ENCODE measurements at places on chromosomes 12 and 14.

GRCh38 chr12:115212356-115212755, 528.4 kb upstream of the TBX3 start:
- no peak overlapping the region for H3K27ac ChIP-seq
- no peaks in the 10 kb centered on the region for H3K36me3 ChIP-seq
- H3K4me3 ChIP-seq, result no peak overlapping the region
- no peaks in the 10 kb centered on the region for H3K4me1 ChIP-seq

DNA sequence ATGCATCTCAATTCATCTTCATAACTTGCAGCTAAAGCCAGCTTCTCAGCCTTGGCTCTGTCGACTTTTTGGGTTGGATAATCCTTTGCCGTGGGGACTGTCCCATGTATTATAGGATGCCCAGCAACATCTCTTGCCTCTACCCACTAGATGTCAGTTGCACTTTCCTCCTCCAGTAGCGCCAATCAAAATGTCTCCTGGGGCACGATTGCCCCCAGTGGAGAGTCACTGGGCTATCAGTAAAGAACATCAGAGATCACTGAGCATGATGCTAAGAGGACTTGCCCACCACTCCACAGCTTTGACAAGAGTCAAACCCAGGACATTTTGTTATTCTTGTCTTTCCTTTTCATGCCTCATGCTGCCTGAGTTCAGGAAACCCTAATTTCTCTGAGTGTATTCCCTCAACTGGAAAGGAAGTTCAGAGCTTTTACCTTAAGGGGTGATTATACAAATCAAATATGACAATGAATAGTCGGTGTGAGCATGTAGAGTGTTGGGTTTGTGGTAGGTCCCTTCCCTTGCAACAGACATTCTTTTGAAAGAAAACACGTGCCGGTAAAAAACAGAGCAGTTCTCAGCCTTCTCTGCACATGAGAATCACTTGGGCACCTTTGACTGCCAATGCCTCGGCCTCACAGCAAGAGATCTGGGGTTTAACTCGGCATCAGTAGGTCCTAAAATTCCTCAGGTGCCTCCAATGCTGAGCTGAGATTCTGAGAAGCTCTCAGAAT, 980.6 kb downstream of the VRK1 start:
- no peak for DNase-seq
- no peaks in the 10 kb centered on the region for H3K27me3 ChIP-seq
- no peak overlapping the region for H3K27ac ChIP-seq
- peaks cover 2% of the 10 kb centered on the region for H3K4me1 ChIP-seq

DNA sequence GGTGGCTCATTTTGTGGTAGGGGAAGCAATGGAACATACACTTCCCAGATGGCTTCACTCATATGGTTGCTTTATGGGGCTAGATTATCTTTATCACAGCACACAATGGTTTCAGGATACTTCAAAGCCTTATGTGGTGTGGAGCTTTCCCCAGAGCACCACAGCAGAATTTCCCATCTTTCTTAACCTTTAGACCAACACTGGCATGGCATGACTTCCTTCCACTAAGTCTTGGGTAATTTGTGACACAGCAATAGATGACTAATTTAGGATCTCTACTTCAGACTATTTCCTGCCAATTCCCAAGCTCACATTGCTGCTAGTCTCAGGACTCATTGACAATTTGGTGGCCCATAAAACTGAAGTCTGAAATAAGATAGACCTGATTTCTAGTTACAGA, 36.9 kb upstream of the DCN start:
- H3K27ac ChIP-seq, result no peak overlapping the region
- no peaks in the 10 kb centered on the region for H3K4me1 ChIP-seq
- DNase-seq, result no peak
- H3K27me3 ChIP-seq, result no peaks in the 10 kb centered on the region

- H3K36me3 ChIP-seq, result no peaks in the 10 kb centered on the region
- peaks cover 24% of the 10 kb centered on the region for H3K4me1 ChIP-seq
- H3K4me3 ChIP-seq, result peak overlapping the region; percentile 61
- no peak for DNase-seq
- peak overlapping the region; percentile 64 for H3K27ac ChIP-seq
- peaks cover 18% of the 10 kb centered on the region for H3K27me3 ChIP-seq
Observed at GRCh38 chr12:52032446-52032803, 18.8 kb upstream of the NR4A1 start.

DNA sequence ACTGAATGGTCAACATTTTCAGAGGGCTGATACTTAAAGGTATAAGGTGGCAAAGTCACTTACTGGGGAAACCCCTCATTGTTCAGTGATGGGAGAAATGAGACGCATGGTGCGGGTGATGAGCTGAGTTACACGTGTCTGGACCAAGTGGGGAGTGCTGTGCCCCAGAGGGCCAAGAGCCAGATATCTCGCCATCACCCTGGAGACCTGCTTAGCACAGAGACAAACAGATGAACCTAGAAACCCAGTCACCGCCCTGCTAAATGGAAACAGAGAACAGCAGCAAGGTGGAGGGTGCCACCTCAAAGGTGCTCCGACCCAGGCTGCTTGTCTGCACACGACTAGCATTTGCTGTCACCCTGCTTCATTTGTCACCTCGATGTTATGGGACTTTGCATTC, 92.4 kb downstream of the RBM19 start:
- no peaks in the 10 kb centered on the region for H3K4me1 ChIP-seq
- H3K27ac ChIP-seq, result no peak overlapping the region
- no peaks in the 10 kb centered on the region for H3K27me3 ChIP-seq
- H3K36me3 ChIP-seq, result no peaks in the 10 kb centered on the region

- no peaks in the 10 kb centered on the region for H3K36me3 ChIP-seq
- H3K4me1 ChIP-seq, result no peaks in the 10 kb centered on the region
- H3K27ac ChIP-seq, result no peak overlapping the region
- H3K27me3 ChIP-seq, result peaks cover 20% of the 10 kb centered on the region
Observed at GRCh38 chr12:49909826-49910225, 6.1 kb upstream of the FAIM2 start.

GRCh38 chr12:91529829-91530228, 347.2 kb upstream of the DCN start:
- no peaks in the 10 kb centered on the region for H3K27me3 ChIP-seq
- H3K36me3 ChIP-seq, result no peaks in the 10 kb centered on the region
- H3K27ac ChIP-seq, result no peak overlapping the region
- H3K4me3 ChIP-seq, result no peak overlapping the region
- no peaks in the 10 kb centered on the region for H3K4me1 ChIP-seq

DNA sequence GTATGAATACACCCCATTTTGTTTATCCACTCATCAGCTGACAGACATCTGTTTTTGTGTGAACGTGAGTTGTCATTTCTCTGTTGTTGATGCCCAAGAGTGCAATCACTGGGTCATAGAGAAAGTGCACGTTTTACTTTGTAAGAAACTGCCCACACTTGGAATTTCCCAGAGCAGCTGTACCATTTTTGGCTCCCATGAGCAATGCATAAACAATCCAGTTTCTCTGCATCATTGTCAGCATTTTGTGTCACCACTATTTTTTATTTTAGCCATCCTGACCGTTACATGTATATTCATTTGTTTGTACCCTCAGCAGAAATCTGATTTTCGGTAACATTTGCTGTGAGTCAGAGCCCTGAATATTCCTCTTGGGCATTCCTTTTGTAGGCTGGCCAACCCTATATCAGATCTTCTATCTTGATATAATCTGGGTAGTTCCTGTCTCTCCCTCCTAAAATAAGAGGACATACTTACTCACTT, 62.7 kb downstream of the RBM19 start:
- H3K4me3 ChIP-seq, result no peak overlapping the region
- H3K27ac ChIP-seq, result no peak overlapping the region
- peaks cover 12% of the 10 kb centered on the region for H3K36me3 ChIP-seq

DNA sequence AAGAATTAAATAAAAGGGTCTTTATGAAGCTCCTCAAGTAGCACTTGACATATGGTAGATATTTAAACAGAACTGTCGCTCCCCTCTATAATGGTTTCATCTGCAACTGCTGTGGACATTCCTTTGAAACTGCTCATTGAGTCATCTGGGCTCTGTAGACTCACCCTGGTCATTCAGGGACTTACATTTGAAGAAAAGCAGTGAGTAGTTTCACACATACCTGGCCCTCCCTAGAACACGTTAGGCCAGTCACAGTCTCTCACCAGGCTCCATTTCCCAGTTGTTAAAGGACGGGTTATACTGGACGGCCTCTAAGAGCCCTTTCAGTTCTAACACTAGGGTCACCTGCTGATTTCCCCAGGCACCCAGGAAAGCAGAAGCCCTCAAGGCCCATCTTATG, 217.0 kb downstream of the BCL11B start:
- H3K27ac ChIP-seq, result peak overlapping the region; percentile 97
- H3K4me1 ChIP-seq, result peaks cover 39% of the 10 kb centered on the region
- no peak for DNase-seq

- H3K4me3 ChIP-seq, result peak overlapping the region; percentile 35
- no peaks in the 10 kb centered on the region for H3K36me3 ChIP-seq
- no peak overlapping the region for H3K27ac ChIP-seq
- no peak for DNase-seq
- peaks cover 33% of the 10 kb centered on the region for H3K4me1 ChIP-seq
Observed at GRCh38 chr12:26122061-26122680, 2.7 kb downstream of the BHLHE41 start.

- no peak overlapping the region for H3K4me3 ChIP-seq
- H3K27me3 ChIP-seq, result no peaks in the 10 kb centered on the region
- no peaks in the 10 kb centered on the region for H3K4me1 ChIP-seq
- DNase-seq, result no peak
- no peak overlapping the region for H3K27ac ChIP-seq
- H3K36me3 ChIP-seq, result no peaks in the 10 kb centered on the region
Observed at GRCh38 chr12:117472983-117473382, 111.6 kb upstream of the NOS1 start.

DNA sequence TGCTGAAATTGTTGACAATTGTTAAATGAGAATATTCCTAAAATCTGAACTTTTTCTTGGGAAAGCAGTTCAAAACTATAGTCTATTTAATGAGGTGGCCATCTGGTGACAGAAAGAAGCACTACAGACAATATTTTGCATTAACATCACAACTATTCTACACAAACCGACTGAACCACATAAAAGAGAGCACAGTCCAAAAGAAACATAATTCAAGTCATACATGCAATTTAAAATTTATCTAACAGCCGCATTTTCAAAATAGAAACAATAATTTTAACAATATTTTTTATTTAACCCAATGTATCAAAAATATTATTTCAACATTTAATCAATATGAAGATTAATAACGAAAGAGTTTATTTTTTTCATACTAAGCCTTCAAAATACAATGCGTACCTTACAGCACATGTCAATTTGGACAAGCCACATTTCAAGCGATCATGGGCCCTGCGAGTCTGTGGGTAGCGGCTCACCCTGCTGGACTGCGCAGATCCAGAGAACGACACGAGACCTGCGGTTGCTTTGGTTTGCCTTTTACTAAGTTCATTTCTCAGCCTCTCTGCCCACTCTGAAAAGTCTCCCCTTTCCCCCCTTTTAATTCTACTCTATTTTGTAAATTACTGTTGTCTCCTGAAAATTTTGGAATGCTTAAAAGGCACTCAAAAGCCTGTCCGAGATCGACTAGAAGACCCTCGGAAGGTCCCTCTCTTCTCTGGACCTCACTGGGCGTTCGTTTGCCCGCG, 947 bp upstream of the LRRC9 start:
- peaks cover 5% of the 10 kb centered on the region for H3K4me1 ChIP-seq
- H3K36me3 ChIP-seq, result peaks cover 1% of the 10 kb centered on the region
- no peak overlapping the region for H3K27ac ChIP-seq
- peak; percentile 44 for DNase-seq
- peaks cover 56% of the 10 kb centered on the region for H3K27me3 ChIP-seq

GRCh38 chr12:25135531-25136154, 59.3 kb downstream of the DNAI7 start:
- no peaks in the 10 kb centered on the region for H3K4me1 ChIP-seq
- no peaks in the 10 kb centered on the region for H3K36me3 ChIP-seq
- no peak overlapping the region for H3K27ac ChIP-seq
- H3K4me3 ChIP-seq, result no peak overlapping the region

DNA sequence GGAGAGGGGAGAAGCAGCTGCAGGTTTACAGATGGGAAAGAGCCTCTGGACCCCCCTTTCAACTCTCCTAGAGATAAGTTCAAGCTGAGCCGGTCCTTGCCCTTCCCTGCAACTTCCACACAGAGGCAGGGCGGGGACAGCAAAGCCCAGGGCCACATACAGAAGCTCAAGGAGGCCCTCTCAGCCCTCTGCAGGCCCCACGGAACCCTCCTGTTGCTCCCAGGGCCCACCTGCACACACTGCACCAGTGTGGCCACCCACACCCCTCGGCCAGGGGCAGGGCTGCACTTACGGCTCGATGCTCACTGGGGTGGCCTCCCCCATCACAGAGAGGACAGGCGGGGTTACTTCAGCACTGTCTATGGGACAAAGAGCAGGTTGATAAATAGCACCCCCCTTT, 13.0 kb upstream of the PNMA1 start:
- no peak for DNase-seq
- peaks cover 49% of the 10 kb centered on the region for H3K4me1 ChIP-seq
- H3K36me3 ChIP-seq, result peaks cover 57% of the 10 kb centered on the region
- H3K27ac ChIP-seq, result peak overlapping the region; percentile 70

DNA sequence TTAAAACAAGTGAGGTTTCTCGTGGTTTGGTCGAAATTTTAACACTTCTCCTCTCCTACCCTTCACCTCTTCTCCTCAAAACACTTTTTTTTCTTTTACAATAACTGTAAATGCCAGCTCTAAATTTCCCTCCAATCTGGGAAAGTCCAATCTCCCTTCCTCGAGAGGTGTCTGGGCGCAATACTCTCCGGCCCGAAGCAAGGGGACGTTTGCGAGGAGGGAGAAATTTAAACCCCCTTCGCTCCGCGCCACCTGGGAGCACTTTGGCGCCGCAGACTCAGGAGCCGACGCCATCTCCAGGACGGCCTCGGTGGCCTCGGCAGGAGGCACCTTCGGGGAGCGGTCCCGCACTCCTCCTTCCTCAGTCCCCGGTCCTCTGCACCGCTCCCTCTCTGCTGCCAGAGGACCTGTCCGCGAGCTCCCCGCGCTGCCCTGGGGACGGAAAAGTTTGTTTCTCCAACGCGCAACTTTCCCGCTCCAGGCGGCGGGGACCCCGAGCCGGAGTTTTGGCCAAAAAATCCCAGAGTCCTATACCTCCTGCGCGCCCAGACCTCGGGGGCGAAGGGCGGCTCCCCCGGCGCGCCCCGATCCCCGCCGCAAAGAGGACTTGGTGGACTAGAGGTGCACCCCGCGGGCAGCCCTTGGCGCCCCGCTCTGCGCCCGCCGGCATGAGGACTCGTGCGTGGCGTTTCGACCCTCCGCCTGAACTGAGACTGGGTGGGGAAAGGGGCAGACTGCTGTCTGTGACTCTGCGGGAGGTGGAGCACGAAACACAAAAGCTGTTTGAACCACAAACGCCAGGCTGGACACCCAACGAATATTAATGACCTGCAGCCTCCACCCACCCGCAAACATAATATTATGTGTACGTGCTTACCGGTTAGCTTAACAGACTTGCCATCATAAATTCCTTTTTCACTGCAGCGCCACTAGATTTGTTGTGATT, 95.2 kb upstream of the HMGA2 start:
- H3K27me3 ChIP-seq, result peaks cover 43% of the 10 kb centered on the region
- DNase-seq, result no peak
- H3K36me3 ChIP-seq, result no peaks in the 10 kb centered on the region
- no peak overlapping the region for H3K27ac ChIP-seq

DNA sequence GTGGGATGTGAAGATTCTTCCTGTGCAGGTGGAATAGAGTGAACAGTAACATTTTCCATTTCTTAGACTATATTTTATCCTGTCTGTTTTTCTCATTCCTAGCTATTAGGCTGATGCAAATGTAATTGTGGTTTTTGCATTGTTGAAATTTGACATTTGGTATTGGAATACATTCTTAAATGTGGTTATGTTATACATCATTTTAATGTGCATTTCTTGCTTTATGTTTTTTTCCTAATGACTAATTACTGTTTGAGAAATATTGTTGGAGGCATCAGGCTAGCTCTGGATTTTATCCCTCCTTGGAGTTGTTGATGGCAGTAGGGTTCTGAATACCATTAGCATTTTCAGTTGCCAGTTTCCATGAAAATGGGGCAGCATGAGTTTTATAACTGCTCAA, 75.9 kb upstream of the GNG2 start:
- peaks cover 8% of the 10 kb centered on the region for H3K4me1 ChIP-seq
- H3K27me3 ChIP-seq, result peaks cover 65% of the 10 kb centered on the region
- peaks cover 11% of the 10 kb centered on the region for H3K36me3 ChIP-seq
- DNase-seq, result no peak
- no peak overlapping the region for H3K27ac ChIP-seq
